ENCODE measurements at places on chromosomes 16 and 17. TPM values are rescaled to one million over a fixed set of nuclear protein-coding genes. Genes with fewer than 3 reads are reported as not detected.

- no peak for DNase-seq
Measured at GRCh38 chr16:82344157-82344556, 174.1 kb upstream of the MPHOSPH6 start.

- no peak for DNase-seq
Measured at GRCh38 chr17:33389504-33390135, 96.5 kb upstream of the ASIC2 start.

DNA sequence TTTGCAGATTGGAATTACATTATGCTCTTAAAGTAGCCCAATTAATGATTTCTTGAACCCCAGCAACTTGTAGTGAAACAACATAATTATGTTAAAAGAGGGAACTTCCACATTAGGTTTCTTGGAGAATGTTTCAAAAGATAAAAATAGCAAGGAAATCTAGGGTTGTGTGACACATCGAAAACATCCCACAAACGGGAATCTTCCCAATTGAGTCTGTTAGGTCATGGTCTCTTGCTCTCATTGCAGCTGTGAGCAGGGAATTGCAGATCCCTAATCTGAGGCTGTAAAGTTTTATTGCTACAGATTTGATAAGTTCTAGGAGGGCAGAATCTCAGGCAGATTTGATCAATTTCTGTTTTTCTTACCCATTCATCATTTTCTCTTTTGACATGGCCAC is 6.7 kb upstream of the LPO start:
- DNase-seq: no peak

GRCh38 chr17:33210285-33210684 is 82.8 kb downstream of the ASIC2 start:
- no peak for DNase-seq

GRCh38 chr17:70288540-70289290 is 119.4 kb downstream of the KCNJ2 start:
- DNase-seq: no peak

NOG gene
- 0.22 TPM for total RNA-seq
